ENCODE measurements at places on chromosomes 6 and 20.

- no peak for DNase-seq
These were observed 66.2 kb upstream of the SLCO4A1 start for GRCh38 chr20:62575976-62576722.

DNA sequence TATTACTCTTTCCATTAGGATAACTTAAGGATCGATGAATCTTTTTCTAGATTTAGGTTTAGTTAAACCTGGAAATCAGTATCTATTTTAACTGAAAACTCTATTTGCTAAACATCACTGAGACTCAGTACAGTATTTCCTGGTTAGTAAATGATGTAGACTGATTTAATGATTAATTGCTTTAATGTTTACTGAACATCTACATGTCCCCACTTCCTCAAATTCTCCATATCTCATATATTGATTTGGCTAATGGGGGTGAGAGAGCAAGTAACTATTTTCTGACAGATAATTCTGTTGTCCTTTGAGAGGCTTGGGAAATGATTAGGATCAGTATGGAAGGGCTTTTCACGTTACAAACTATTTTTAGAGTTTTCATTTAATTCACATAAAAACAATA is 10.3 kb downstream of the MKKS start:
- DNase-seq: no peak

DNA sequence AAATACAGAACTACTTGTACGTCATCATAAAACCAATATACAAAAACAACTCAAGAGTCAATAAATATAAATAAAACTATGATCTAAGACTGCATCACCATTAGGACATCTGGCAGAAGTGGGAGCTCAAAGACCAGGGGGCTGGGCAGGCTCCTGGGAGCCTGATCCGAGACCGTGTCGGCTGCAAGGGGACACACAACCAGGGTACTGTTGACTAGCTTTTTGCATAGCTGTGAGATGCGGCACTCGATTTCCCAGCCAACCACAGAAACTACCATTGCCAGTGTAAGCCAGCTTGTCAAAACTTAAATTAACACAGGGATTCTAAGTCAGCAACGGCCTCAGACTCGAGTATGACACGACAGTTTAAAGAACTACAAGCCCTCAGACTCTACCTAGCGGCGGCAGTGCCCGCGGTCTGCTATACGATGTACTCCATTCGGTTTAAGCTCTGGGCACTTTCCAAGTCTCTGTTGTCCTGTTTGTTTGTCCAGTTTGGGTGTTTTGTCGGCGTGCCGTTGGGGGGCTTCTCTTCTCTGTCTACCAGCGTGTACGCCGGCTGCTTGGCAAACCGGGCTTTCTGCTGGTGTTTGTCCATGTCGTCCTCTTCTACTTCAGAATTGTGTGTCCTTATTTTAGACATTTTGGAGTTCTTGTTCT is 34.6 kb downstream of the JAG1 start:
- no peak for DNase-seq

DNA sequence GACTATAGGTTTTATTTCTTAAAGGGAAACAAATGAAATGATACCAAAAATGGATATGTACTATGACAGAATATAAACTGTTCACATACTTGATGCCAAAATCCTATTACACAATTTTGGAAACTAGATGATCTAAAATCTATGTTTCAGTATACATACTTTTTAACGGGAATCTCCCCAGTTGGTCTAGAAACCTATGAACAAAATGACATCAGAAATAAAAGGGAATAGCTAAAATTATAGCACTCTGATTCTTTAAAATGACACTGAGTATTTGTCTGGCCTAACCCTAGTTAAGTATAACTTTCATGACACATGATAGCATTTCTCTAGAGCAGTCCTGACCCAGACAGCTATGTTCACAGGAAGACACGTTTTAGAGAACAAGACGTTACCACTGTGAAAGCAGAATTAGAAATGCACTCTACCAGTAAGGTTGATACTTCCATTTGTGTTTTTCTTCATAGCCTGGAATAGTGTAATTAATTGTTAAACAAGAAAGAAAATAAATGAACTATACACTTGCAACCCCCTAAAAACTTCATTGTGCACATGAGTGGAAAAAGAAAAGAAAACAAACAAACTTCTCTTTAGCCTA is 3.3 kb downstream of the OSER1 start:
- DNase-seq: no peak

DNA sequence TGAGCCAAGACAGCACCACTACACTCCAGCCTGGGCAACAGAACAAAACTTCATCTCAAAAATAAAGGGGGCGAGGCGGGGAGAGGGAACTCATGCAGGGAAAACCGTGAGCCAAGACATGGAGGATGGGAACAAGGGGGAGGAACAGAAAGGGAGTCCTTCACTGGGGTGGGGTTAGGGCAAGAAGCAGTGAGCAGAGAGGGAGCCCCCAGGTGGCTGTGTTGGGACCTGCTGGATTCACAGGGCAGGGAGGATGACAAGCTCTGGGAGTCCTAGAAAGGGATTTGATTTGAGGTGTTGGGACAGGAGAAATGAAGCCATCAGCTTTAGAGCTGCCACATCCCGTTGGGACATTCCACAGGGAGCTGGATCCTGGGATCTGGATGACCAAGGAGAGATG is 90.6 kb upstream of the TOP1 start:
- no peak for DNase-seq

GRCh38 chr6:144689503-144690040 is 404.4 kb downstream of the UTRN start:
- no peak for DNase-seq

DNA sequence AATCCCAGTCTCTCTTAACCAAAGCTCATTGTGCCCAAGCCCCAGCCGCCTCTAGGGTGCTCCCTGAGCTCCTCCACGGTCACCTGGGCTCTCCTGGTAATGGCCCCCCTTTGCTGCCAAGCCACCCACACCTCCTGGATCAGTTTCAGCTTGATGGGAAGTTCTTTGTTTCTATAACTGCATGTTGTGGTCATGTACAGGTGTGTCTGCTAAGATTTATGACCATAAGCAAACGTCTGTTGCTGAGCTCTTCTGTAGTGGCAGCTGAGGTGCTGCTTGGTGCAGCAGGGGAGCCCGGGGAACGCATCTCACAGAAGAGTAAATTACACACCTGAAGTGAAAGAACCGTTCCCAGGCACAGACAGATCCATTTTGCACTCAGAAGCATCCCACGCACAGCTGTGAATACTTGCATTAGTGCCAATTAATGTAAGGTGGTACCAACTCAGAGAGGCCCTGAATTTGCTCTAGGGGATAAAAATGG is 194.6 kb upstream of the ARID1B start:
- no peak for DNase-seq
